ENCODE measurements at places on chromosomes 5 and 9. TPM values are rescaled to one million over a fixed set of nuclear protein-coding genes. Genes with fewer than 3 reads are reported as not detected.

The LCN15 gene
- total RNA-seq = not detected

The ZDHHC11 gene
- total RNA-seq = 0.85 TPM

The SLC6A7 gene
- not detected for total RNA-seq

The TRPM6 gene
- not detected for total RNA-seq

The EPB41L4B gene
- 0.35 TPM for total RNA-seq

The OR2K2 gene
- total RNA-seq = not detected

The GRXCR2 gene
- total RNA-seq = not detected

The PCDHGA7 gene
- 5.1 TPM for total RNA-seq

The POU5F2 gene
- 0.34 TPM for total RNA-seq

The TLX3 gene
- total RNA-seq = not detected

The ANKRD34B gene
- not detected for total RNA-seq

The SLC25A2 gene
- not detected for total RNA-seq

The PRDM9 gene
- not detected for total RNA-seq

The OSMR gene
- total RNA-seq = 74.9 TPM

The PCDHGB6 gene
- total RNA-seq = 1.4 TPM

The PHF2 gene
- total RNA-seq = 13.7 TPM

The ENHO gene
- not detected for total RNA-seq

The SYK gene
- total RNA-seq = not detected

The TOPORS gene
- total RNA-seq = 17.0 TPM

The F12 gene
- 2.2 TPM for total RNA-seq

The ELAVL2 gene
- 0.77 TPM for total RNA-seq

All from pericardium fibroblast (primary cell).